CD14-positive monocyte (primary cell): ENCODE measurements at places on chromosomes 13 and 19.

- DNase-seq: peak; percentile 6
These were observed 191.3 kb downstream of the KLF5 start for GRCh38 chr13:73250061-73250460.

DNA sequence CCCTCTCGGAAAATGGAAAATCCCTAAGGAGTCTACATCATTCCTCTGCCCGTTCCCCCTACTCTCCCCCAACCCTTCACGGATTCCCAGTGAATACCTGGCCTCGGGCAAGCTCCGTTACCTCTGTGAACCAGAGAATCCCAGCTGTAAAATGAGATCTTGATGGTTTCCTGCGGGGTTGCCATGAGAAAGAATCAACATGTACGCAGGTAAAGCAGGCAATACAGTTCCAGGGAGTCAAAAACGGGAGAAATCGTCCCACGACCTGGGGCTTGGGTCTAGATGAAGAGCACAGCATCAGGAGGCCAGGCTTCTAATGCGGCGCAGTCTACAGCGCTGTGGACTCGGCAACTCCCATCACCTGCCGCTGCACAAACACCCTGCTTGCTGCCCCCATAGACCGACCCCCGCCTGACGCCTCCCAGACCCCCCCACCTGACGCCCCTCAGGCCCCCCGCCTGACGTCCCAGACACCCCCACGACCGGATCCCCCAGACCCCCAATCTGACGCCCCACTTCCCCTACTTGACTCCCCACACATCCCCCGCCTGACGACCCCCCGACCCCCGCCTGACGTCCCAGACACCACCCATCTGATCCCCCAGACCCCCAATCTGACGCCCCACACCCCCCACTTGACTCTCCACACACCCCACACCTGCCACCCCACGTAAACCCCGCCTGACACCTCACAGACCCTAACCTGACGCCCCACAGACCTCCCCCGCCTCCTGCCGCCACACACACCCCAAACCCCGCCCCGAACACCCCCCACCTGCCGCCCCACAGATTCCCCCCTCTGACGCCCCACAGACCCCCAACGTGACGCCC is 680 bp downstream of the LIG4 start:
- DNase-seq: no peak

DNA sequence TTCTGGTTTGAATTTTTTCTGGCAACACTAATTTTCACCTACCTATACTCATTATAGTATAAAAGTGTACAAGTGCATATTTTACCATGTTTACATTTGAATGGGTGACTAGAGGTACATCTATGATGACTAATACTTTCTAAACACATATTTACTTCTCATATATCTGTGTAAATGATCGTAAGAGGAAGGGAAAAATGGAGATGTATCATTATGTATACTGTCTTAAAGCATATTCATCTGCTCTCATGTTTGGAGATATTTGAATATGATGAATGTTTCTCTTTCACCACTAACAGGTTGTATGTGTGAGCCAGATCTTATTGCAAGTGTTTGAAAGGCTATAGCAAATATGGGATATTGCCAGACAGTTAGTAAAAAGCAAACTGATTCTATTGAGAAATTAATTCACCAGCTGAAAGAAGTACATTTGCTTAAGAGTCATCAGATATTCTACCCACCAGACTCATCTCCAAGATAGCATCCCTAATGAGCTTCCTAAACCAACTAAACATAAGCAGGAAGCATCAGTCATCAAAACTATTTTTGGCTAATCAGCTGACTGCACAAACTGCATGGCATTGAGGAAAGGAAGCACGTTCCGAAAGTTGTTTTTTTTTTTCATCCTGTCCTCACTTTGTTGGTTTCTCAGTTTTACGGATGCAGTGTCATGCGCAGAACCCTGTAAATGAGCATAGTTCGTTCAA is 738.2 kb downstream of the GPC5 start:
- no peak for DNase-seq

GRCh38 chr19:6842871-6843607 is 44.3 kb upstream of the ADGRE1 start:
- no peak for DNase-seq

GRCh38 chr19:4542896-4543841 is 3.3 kb upstream of the LRG1 start:
- peak; percentile 87 for DNase-seq

GRCh38 chr19:10120538-10121189 is 965 bp upstream of the EIF3G start:
- no peak for DNase-seq

DNA sequence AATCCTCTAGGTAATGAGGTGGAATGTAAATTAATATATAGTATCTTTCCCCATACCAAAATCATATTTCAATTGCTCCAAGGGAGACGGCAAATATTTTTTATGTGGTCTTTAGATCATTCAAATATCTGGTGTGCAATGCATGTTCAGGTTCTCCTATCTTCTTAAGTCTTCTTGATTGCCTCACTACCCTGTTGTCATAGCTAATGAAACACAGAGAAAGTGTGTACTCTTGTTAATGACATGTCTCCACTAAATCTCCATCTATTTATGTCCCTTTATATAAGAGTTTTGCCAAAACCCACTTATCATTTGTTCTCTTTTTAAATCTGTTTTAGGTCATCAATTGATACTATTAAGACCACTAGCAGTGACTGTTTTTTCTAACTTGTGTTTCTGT is 6.6 kb downstream of the STARD13 start:
- DNase-seq: no peak

DNA sequence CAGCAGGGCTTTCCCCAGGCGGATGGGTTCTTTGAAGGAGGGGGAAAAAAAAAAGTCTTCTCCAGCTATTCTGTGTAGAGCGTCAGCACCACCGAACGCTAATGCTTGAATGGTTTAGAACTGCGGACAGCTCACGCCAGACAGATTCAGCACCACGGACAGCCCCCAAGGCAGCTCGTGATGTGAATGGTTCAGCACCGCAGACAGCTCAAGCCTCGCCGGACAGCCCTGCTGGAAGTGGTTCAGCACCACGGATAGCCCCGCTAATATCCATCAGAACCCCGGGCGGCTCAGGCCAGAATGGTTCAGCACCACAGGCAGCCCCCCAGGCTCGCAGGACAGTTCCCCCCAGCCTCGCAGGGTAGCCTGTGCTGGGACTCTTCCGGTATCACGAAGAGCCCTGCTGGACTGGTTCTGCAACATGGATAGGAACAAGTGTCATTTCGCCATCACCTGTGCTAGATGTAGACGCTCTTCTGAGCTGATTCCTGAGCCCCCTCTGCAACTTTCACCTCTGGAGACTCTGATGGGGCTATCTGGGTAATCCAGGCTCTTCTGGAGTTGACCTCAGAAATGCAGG is 4.9 kb upstream of the SMIM17 start:
- no peak for DNase-seq

DNA sequence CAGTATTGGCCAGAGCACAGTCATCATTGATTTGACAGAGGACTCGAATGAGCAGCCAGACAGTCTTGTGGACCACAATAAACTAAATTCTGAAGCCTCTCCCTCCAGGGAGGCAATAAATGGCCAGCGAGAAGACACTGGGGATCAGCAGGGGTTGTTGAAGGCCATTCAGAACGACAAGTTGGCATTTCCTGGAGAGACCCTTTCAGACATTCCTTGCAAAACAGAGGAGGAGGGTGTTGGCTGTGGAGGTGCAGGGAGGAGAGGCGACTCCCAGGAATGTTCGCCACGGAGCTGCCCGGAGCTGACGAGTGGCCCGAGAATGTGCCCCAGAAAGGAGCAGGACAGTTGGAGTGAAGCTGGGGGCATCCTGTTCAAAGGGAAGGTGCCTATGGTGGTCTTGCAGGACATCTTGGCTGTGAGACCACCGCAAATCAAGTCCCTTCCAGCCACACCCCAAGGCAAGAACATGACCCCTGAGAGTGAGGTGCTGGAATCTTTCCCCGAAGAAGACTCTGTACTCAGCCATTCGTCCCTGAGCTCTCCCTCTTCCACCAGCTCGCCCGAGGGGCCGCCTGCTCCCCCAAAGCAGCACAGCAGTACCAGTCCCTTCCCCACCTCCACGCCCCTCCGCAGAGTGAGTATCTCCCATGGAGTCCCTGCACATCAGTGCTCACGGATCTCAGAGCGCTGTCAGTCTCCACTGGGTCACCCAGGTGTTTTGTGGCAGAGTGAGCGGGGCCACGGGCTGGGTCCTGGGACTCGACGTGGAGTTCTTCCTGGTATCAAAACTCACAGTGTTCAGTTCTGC is 6.9 kb downstream of the CHAF1A start:
- no peak for DNase-seq

GRCh38 chr13:32528358-32528757 is 10.2 kb downstream of the N4BP2L2 start:
- DNase-seq: no peak

- DNase-seq: peak; percentile 52
These were observed 45.8 kb downstream of the MLLT1 start for GRCh38 chr19:6233827-6234511.

DNA sequence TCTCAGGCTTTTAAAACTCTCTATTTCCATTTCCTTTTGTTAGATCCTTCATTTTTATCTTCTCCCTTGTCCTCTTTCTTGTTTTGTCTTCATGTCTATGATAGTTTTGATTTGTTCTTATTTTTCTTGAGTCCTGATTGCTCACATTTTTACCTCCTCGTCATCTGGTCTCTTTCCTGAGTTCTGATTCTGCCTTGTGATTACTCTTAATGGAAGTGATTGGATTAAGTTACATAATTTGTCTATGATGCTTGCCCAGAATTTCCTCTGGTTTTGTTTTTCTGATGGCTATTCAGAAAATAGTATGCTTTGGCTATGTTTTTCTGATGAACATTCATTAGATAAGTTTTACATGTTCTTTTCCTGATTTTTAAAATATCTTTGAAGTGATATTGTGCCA is 102.6 kb downstream of the DNAJC3 start:
- DNase-seq: no peak

DNA sequence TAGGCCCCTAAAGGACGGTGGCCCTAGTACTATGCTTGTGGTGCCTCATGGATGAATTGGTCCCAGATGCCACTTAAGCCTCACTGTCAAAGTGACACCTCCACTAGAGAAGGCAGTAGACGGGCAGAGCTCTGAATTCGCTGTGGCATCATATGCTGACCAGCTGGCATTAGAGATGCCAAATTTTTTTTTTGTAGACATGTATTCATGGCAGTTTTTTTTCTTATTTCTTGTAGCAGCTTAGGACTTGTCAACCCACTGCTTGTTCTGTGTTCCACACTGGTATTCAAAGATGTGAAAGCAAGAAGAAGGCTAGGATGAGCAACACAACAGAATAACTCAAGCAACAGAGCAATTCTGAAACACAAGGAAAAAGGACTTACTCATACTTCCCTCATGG is 212.5 kb downstream of the DLEU7 start:
- DNase-seq: no peak

DNA sequence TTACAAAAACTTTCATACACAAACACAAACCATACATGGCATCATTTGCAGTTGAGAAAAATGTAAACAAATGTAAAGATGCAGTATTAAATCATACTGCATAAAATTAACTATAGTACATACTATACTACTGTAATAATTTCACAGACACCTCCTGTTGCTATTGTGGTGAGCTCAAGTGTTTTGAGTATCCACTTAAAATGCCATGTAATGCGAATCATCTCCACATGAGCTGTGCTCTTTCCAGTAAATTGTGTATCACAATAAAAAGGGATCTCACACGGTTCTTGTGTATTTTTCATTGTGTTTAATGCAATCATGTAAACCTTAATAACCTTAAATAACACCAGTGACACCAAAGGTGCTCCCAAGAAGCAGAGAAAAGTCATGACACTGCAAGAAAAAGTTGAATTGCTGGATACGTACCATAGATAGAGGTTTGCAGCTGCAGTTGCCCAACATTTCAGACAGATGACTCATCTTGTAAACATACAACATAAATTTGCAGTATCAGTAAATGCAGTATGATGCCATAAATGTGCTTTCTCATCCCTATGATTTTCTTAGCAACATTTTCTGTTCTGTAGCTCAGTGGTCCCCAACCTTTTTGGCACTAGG is 166.6 kb downstream of the RAP2A start:
- no peak for DNase-seq

GRCh38 chr13:46721054-46721453 is 75.9 kb downstream of the ESD start:
- no peak for DNase-seq
